ENCODE measurements at places on chromosomes 5 and 9.

DNA sequence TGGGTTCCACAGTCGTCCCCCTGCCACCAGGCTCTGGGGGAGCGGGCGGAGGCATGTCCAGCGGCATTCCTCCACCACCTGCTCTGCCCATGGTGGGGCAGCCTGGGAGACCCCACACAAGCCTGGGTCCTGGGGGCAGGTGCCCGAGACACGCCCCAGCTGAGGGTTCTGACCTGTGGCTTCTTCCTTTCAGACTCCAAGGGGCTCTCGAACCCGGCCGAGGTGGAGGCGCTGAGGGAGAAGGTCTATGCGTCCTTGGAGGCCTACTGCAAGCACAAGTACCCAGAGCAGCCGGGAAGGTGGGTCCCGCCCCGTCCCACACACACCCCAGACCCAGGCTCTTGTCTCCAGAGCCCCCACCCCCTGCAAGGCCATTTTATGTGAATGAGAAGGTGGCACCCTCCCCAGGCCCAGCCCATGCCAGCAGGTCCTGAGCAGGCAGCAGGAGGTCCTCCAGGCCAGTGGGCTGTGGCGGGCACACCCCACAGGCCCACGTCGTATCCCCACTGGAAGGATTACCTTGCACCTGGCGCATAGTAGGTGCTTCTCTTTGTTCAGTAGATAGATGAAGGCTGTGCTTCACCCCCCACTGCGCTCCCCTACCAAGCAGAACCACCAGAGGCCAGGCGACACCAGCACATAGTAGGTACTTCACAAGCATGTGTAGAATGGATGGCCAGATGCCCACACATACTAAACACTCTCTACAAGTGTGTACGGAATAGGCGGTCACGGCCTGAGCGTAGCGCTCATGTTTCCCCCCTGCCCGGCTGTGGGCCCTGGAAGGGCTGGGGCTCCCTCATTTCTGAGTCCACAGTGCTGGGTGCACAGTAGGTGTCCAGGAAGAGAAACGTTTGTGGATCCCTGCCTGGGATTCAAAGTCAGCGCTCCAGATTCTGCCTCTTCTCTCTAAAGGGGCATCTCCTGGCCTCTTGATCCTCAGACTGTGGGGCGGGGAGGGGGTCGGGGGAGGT is 107.9 kb downstream of the RXRA start:
- DNase-seq: no peak

- DNase-seq: no peak
Measured at GRCh38 chr5:14676320-14676719, 11.8 kb downstream of the OTULIN start.

GRCh38 chr5:17732351-17732923 is 98.2 kb downstream of the TAF11L14 start:
- DNase-seq: no peak

DNA sequence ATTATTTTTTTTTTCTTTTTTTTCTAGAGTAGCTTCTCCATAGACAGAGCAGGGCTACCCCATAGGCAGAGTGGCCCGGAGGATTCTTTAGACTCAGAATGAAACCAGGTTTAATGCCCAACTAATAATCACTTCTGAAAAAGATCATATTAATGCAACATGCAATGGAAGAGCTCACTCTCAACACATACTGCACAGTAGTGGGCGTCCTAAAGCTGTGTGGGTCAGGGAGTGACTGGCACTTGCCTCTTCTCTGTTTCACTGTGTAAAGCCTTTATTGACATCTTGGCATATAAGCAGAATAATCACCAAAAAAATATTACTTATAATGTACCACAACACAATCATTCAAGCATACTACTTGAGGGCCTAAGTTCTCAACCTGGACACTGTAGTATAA is 11.1 kb downstream of the PWWP2A start:
- DNase-seq: no peak

Data from RPMI8226 (cell line).